Putamen (tissue), 1 donor: ENCODE measurements at places on chromosomes 12 and 14.

GRCh38 chr14:70064136-70064865 is 124.5 kb downstream of the SLC8A3 start:
- no peak for DNase-seq

DNA sequence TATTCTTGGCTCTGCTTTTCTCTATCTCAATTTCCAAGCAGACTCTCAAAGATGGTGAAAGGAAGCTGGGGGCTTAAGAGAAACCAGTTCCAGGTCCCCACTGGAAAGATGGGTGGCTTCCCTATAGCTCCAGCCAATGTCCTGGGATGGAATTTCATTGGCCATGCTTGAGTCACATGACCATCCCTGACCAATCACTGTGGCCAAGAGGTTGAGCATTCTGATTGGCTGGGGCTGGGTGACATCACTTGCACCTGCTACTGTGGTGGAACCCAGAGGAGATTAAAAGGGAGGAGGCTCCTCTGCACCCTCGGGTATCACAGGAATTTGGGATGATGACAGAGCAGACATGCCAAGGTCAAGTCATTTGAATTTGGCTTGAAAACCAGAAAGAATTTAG is 436.5 kb downstream of the TMEM132D start:
- no peak for DNase-seq

GRCh38 chr12:40058721-40059190 is 47.1 kb downstream of the SLC2A13 start:
- DNase-seq: peak; percentile 70

GRCh38 chr14:68527329-68527851 is 265.5 kb downstream of the ZFP36L1 start:
- no peak for DNase-seq
